ENCODE measurements at places on chromosomes 4 and X.

- no peak for DNase-seq
Measured at GRCh38 chr4:185437809-185438208, 12.0 kb upstream of the UFSP2 start.

DNA sequence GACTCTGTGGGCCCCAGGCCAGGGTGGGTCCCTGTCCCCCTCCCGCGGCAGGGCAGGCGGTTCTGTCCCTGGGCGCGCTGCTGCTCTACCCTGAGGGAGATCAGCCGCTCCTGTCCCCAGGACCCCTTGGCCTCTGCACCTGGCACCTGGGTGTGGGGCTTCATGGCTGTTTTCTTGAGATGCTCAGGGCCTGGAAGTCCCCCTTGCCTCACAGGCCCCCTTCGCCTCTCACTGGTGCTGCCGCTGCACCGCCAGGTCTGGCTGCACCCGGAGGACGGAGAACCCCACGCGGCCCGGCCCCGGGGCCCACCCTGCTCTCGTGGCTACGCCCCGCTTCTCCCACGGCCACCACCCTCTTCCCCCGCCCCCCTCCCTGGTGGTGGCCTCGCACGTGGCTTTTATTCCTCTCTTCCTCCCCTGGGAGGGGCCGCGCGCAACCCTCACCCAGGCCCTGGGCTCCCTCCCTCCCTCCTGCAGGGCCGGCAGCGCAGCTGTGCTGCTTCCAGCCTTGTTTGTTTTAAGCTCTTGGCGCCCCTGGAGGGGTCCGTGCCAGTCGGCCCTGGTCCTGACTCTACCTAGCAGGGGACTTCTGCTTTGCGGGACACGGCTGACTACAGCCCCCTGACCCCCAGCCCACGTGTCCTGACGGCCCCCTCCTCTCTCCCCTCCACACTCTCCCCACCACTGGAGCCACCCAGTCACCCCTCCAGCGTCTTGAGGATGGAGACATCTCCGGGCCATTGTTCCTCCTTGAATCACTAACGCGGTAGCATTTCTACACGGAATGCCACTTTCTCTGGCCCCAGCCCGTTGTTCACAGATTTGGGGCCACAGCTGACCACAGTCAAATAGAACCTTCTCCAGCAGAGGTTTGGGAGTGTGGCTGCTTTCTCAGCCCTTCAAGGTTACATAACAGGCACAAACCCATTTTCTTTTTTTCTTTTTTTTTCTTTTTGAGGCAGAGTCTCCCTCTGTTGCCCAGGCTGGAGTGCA is 20.6 kb upstream of the CLDN24 start:
- no peak for DNase-seq

GRCh38 chr4:182085051-182085480 is 158.1 kb upstream of the TENM3 start:
- no peak for DNase-seq

DNA sequence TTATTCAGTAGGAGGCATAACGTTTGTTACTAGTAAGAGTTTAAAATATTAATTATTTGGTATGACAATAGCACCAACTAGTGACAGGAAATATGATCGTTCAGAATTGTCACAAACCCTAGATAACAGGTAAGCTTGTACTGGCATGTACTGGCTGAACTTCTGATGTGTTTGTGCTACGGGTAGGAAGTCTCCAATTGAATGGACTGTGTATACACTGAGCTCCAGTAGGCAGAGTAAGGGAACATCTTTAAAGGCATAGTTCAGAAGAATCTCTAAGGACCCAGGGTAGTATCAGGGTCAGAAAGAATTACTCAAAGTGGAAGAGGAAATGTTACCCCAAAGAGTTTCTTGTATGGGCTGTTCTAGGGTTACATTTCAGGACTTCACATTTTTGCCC is 230.4 kb downstream of the EDA2R start:
- DNase-seq: no peak

- DNase-seq: no peak
Measured at GRCh38 chr4:108529984-108530905, 90.1 kb upstream of the RPL34 start.

GRCh38 chrX:66553973-66554372 is 84.9 kb downstream of the EDA2R start:
- no peak for DNase-seq

GRCh38 chr4:66465111-66465510 is 794.8 kb upstream of the EPHA5 start:
- no peak for DNase-seq

GRCh38 chr4:48027653-48028052 is 11.1 kb downstream of the NIPAL1 start:
- DNase-seq: no peak

DNA sequence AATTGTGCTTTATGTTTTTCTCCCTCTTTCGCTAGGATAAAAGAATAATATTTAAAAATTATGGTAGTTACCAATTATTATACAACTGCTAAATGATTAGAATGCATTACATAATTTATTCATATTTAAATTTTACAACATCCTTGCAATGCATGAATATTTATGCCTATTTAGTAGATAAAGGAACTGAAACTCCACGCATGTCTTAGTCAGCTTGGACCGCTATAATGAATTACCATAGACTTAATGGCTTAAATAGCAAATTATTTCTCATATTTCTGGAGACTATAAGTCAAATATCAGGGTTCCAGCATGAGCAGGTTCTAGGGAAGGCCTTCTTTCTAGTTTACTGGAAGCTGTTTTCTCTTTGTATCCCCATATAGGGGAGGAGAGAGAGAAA is 1555.4 kb upstream of the ADGRL3 start:
- DNase-seq: no peak

DNA sequence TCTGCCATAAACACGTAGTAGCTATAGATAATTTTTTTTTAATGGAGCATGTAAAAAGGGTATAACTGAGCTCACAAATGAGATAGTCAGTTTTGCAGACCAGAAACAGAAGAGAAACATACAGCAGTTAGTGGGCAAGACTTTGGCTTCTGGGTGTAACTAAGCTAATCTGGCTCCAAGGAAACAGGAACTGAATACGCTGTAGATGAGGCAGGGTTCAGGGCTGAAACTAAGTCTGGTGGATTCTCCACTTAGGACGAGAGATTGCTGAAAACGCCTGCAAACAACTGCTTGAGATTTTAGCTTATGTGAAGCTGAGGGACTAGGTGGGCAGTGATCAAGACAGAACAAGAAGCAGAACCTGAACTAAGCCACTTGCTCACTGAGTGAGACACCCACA is 91.7 kb downstream of the SMIM20 start:
- no peak for DNase-seq

DNA sequence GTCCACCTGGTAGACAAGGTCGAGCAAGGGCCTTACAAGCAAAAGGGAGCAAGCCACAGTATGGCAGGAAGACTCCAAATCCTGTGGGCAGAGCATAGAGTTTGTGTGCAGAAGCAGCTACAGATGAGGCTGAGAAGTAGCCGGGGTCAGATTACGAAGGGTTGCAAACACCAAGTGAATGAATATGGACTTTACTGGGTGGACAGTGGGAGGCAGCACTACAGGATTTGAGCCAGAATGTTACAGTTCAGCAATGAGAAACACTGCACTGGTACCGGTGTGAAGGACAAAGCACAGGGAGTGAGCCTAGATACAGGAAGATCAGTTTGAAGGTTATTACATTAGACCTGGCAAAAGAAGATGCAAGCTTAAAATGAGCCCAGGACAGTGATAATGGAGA is 46.1 kb upstream of the HOPX start:
- no peak for DNase-seq

DNA sequence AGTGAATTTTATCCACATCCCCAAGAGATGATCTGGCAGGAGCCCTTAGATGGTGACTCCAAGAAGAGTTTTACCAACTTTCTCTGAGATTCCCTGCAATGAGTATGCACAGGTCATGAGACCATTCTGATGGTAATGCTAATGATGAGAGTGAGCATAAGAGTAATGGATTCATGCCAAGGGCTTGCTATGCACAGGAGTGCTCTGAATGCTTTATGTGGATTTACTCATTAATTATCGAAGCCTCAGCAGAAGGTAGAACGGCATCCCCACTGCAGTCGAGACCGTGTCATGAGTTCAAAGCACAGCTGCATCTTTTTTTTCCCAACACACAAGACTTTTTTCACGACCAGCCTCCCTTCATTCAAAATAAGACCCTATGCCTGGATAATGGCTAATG is 355.0 kb downstream of the RAB28 start:
- no peak for DNase-seq

GRCh38 chr4:83644677-83645659 is 109.1 kb downstream of the GPAT3 start:
- DNase-seq: no peak

DNA sequence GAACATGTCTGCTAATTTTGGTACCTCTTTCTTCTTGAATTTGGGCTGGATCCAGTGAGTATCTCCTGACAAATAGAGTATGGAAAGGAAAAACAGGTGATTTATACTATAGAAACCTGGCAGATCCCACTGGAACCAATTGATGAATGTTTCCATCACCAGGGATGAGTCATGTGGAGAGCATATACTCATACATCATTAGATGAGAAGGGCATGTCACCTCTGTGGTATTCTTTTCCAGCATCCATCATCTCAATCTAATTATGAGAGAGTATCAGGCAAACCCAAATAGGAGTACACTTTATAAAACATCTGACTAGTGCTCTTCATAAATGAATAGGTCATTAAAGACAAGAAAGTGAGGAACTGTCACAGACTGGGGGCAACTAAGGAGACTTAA is 90.7 kb downstream of the CLDN22 start:
- DNase-seq: no peak

DNA sequence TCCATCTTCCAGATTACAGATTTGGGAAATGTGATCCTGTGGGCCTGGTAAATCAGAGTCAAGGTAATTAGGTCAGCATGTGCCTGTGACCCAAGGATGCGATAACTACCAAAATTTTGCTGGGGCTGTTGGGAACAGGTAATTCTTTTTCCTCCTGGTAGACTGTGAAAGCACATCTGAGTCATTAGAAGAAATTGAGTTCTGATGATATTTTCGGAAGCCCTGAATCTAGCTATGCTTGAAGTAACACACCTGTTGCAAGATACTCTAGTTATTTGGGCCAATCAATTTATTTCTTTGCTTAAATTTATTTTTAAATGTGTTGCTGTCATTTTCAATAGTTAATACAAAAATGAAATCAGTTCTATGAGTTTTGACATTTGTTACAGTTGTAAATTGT is 903.6 kb downstream of the RPA4 start:
- no peak for DNase-seq

- no peak for DNase-seq
Measured at GRCh38 chr4:4866866-4867374, 7.5 kb downstream of the MSX1 start.

DNA sequence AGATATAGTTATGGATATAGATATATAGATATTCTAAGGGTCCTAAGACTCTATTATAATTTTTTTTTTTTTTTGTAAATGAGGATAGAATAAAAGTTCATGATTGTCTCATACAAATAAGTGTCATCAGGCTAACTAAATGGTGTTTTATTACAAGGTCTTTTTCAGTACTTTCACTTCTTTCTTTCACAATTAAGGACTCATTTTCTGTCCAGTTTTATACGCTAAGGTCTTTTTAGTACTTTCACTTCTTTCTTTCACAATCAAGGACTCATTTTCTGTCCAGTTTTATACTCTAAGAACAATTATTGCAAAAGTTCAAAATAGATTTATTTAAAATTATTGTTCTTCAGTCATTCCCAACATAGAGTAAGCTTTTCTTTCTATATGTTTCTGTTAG is 32.7 kb downstream of the RUFY3 start:
- DNase-seq: no peak

GRCh38 chr4:155961575-155961974 is 7.9 kb upstream of the CTSO start:
- DNase-seq: no peak

- no peak for DNase-seq
Measured at GRCh38 chr4:56139241-56139827, 190.6 kb downstream of the CEP135 start.

DNA sequence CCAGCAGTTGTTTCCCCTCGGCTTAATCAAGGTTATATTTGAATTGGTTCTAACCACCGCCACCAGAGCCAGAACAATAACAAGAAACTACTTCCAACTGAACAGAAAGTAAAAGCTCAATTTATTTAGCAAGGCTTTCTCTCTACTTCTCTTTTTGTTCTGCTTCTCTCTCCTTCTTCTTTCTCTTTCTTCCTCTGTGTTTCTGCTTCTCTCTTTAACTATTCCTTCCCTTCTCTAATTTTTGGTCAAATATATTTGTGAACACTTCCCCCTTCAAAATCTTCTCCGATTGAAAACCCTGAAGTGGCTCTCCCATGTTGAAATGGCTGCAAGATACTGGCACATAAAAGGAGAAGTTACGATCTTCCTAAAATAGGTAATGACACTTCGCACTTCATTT is 1195.9 kb upstream of the PRKX start:
- DNase-seq: no peak

- no peak for DNase-seq
Measured at GRCh38 chr4:16088601-16089000, 4.8 kb upstream of the PROM1 start.

- no peak for DNase-seq
Measured at GRCh38 chr4:6109842-6110560, 90.3 kb downstream of the JAKMIP1 start.

DNA sequence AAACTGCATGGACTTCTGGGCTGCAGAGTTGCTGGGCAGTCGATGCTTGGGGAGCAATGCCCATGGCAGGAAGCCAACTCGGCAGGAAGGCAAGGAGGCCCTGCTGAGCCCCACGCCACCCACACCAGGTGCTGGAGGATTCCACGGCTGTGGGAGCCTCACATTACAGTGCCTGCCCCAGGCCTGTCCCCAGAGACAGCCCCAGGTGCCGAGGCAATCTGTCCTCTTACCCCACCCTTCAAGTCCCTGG is 53.9 kb downstream of the HMX1 start:
- no peak for DNase-seq

- no peak for DNase-seq
Measured at GRCh38 chr4:104123021-104123420, 371.7 kb downstream of the CXXC4 start.

DNA sequence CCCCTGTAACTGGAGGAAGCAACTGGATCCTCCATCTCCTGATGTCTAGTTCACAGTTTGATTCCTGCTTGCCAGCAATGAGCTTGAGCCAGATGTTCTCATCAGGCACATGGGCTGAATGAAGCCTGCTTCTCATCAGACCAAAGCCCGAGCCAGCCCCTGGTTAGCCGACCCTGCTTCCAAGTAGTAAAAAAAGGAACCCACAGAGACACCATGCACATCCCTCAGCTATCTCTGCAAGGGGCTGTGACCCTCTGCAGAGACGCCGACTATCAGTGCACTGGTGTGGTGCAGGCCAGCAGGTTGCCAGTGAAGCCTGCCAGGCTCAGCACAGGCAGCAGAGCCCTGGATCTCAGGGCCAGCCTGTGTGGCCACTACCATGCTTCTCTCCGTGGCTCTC is 2.8 kb downstream of the DCTD start:
- DNase-seq: no peak

GRCh38 chr4:139609647-139610046 is 53.6 kb upstream of the SETD7 start:
- no peak for DNase-seq

GRCh38 chr4:177308847-177309521 is 690 bp upstream of the NEIL3 start:
- no peak for DNase-seq
